ENCODE measurements at places on chromosomes 4 and X. TPM values are rescaled to one million over a fixed set of nuclear protein-coding genes. Genes with fewer than 3 reads are reported as not detected.

The SRD5A3 gene
- total RNA-seq: 14.3 TPM

The GPAT3 gene
- total RNA-seq: 9.1 TPM

The HELT gene
- total RNA-seq: not detected

The APLN gene
- total RNA-seq: 0.14 TPM

The PDE6B gene
- 19.7 TPM for total RNA-seq

The VCX gene
- not detected for total RNA-seq

All from kidney epithelial cell (primary cell).